A549 (cell line): ENCODE measurements at places on chromosomes 7 and 10. TPM values are rescaled to one million over a fixed set of nuclear protein-coding genes. Genes with fewer than 3 reads are reported as not detected.

- DNase-seq: no peak
Observed at GRCh38 chr10:18797286-18797685, 138.1 kb downstream of the ARL5B start.

- no peak for DNase-seq
Observed at GRCh38 chr7:39808796-39809481, 141.1 kb upstream of the CDK13 start.

The CCDC186 gene
- 6.6 to 7.4 TPM (median 6.8 TPM) in 3 replicates for polyA plus RNA-seq

The OR13A1 gene
- not detected in 3 replicates for polyA plus RNA-seq
